ENCODE measurements at places on chromosomes 2 and 18.

- DNase-seq: no peak
These were observed 85.8 kb downstream of the SETBP1 start for GRCh38 chr18:44766450-44766849.

- DNase-seq: no peak
These were observed 491 bp downstream of the ALK start for GRCh38 chr2:29920631-29921559.

- no peak for DNase-seq
These were observed 104.4 kb downstream of the CTIF start for GRCh38 chr18:48643262-48643661.

GRCh38 chr18:22865354-22866116, 67.6 kb upstream of the RBBP8 start:
- DNase-seq: no peak

- no peak for DNase-seq
These were observed 141.6 kb downstream of the TWIST2 start for GRCh38 chr2:238989484-238989883.

GRCh38 chr2:148813603-148814065, 61.4 kb upstream of the KIF5C start:
- DNase-seq: peak; percentile 96

DNA sequence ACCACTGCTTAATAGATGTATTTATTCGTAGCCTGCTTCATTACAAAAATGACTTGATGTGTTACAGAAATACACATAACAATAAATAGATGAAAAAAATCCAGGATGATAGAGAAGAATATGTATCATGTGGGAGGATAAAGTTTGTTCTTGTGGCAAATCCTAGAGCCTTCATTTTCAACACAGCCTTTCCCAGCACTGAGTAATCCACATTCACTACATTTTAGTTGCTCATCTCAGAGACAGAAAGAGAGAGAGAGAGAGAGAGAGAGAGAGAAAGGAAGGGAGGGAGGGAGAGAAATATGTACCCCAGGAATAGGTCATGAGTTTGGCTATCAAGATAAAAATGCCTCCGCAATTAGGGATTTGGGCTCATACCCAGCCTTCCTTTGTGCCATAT, 144.3 kb downstream of the RBMS1 start:
- no peak for DNase-seq

DNA sequence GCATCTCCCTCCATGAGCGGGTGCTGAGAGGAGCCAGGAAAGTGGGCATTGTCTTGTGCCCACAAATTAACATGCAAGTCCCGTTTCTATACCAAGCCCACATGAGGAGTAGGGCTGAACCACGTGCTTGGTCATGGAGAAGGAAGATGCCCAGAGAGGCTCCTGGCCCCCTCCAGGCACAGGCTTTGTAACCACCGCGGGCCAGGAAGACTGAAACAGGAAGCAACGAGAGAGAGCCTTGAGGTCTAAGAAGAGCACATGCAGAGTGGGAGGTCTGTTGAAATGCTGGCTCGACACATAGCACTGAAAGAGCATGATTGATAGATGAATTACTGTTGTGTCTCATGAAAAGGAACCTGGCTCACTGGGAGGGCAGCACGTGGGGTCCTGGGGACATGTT, 36.3 kb downstream of the VWA3B start:
- DNase-seq: no peak

DNA sequence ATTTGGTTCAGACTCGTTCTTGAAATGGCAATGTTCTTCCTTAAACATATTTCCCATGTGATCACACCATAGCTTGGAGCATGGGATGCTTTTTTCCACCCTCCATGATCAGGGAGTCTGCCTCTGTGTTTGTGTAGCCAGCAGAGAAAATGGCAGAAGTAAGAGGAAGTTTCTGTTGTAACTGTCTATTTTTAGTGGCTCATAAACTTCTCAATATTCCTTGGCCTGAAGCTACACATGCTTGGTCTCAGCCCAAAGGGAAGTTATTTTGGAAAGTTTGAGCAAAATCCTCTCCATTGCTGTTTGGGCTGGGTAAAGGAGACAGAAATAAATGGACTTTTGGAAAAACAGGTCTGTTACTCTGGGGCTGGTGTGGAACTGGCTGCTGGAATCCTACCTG, 33.4 kb upstream of the ITGA6 start:
- no peak for DNase-seq

DNA sequence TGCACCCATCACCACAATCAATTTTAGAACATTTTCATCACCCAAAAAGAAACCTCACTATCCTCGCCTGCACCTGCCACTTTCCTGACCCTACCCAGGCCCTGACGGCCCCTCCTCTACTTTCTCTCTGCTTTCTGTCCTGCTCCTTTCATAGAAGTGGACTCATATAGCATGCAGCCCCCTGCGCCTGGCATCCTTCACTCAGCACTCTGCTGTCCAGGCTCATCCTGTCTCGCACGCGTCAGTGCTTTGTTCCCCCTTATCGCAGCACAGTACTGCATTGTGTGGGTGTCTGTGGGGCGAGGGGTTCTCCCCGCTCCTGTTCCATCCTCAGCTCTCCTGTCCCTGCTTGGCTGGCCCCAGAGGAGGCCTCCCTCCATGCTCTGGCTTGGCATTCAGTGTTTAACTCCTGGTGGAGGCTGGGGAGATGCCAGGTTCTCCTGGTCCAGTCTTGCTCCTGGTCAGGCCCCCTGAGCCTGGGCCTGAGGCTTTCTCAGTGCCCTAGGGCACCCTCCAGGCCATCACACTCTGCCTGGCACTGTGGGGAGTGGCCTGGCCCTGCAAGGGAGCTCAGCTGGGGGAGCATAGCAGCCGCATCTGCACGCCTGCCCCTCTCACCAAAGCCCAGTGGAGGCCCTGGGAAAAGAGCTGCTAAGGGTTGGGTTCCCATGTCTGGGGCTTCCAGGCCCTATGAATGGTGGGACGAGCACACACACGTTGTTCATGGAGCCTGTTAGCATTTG, 6.6 kb upstream of the TUBB6 start:
- DNase-seq: no peak

All from activated CD8-positive, alpha-beta memory T cell treated with anti-CD3 and anti-CD28 coated beads, Interleukin-2, amount 10 ng/mL, durations not matched to agents 7 days and 5 days (primary cell).